ENCODE measurements at places on chromosomes 13 and 19. TPM values are rescaled to one million over a fixed set of nuclear protein-coding genes. Genes with fewer than 3 reads are reported as not detected.
A peak's percentile ranks its signal among the peaks of the same experiment; 100 is the strongest.

DNA sequence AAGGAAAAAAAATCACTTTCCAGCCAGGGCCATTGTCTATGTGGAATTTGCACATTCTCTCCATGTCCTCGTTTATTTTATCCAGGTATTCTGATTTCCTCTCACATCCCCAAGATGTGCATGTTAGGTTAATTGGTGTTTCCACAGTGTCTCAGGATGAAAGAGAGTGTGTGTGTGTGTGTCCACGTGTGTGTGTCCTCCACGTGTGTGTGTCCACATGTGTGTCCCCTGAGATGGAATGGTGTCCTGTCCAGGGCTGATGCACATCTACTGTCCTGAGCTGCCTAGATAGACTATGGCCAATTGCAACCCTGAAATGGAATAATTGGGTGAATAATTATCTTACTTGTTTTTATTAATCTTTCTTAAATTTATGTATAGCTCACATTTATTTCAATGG is 2436.5 kb downstream of the PCDH9 start:
- no peak for DNase-seq

GRCh38 chr19:49892716-49893115 is 4.0 kb downstream of the IL4I1 start:
- no peak for DNase-seq

DNA sequence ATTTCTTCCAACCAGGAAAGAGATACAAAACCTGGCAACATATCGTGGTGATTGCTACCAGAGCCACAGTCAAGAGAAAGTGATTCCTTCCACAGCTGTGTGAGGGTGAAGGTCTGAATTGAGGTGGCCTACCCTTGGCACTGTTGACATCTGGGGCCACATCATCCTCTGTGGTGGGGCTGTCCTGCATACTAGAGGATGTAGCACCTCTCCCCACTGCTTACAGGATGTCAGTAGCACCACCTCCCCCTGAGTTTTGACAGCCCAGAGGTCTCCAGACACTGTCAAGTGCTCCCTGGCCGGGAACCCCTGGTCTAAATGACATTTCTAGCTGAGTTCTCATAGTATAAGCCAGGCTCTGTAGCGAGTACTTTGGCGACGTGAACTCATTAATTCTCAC is 15.5 kb downstream of the PTGER1 start:
- DNase-seq: no peak

- DNase-seq: no peak
These were observed 42.2 kb upstream of the RCBTB2 start for GRCh38 chr13:48575031-48575430.

DNA sequence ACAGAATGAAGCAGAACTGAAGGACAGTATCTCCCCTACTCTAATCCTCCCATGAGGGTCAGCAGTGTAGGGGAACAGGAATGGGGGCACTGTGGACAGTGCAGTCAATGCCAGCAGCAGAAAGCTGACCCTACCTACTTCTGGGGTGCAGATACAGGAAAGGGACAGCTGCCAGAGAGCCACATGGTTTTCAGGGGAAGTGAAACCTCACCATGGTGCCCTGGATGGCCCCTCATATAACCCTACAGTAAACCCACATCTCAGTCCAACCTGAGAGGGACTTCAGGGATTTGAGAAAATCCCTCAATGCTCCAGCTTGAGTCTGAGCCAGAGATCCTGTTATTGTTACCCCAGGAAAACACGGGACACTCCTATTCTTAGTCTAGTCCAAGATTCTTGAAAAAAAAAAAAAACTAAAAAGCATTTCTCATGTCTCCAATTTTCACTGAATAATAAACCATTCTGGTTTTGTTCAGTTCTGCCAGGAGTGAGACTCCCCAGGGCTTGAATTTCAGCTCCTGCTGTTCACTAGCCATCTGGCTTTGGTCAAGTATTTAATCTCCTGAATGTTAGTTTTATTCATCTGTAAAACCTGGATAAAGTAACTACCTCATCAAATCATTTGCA is 511.6 kb upstream of the ARGLU1 start:
- no peak for DNase-seq

- no peak for DNase-seq
These were observed 11.0 kb upstream of the TPT1 start for GRCh38 chr13:45352031-45352430.

The ZNF737 gene
- total RNA-seq: 8.7 TPM

The SLC25A30 gene
- 13.5 TPM for total RNA-seq

DNA sequence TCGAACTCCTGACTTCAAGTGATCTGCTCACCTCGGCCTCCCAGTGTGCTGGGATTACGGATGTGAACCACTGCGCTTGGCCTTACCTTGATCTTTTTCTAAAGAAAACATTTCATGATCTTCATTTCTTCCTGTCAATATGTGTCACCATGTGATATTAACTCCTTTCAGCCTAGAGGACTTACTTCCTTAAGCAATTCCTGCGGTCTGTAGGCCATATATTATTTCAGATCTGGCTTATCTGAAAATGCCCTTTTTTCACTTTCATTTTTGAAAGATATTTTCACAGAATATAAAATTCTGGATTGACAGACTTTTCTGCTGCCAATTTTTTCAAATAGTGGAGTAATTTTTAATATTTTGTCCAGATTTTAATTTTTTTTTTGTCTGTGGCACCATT is 2.0 kb upstream of the GPR32 start:
- DNase-seq: no peak

DNA sequence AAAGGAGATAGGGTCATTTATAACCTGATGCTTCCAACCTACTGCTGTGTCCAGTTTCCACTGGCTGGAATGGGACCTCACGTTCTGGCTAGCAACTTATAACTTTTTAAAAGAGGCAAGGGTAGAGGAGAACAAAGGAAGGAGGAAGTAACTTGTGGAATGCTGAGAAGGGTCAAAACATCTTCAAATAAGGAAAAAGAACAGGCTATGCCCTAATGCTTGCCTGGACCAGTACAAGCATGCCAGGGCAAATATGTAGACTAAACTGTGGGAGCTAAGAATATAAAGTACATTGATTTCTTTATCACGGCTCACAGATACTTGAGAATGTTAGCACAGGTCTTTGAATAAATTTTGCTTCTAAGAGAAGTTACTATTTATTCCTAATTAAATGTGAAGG is 1.5 kb upstream of the ZNF561 start:
- no peak for DNase-seq

The ZNF628 gene
- 8.0 TPM for total RNA-seq

DNA sequence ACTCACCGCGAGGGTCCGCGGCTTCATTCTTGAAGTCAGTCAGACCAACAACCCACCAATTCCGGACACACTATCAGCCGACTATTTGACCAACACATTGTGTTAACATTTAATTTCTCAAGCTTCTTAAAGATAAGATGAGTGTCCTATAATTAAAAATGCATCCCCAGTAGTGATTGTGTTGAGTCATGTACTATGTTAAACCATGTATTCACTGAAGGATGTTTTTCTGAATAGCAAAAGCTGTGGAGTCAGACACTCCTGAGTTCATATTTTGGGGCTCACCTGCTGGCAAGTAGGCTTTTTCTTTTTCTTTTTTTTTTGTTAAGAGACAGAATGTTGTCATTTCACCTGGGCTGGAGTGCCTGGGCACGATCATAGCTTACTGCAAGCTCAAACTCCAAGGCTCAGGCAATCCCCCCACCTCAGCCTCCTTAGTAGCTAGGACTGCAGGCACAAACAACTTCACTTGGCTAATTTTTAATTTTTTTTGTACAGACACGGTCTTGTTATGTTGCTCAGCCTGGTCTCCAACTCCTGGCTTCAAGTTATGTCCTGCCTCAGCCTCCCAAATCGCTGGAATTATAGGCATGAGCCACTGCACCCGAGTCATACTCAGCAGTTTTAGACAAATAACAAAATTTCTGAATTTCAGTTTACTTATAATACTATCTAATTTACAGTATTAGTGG is 606.9 kb downstream of the PCDH9 start:
- DNase-seq: no peak

GRCh38 chr13:94427313-94427953 is 52.0 kb downstream of the DCT start:
- no peak for DNase-seq

DNA sequence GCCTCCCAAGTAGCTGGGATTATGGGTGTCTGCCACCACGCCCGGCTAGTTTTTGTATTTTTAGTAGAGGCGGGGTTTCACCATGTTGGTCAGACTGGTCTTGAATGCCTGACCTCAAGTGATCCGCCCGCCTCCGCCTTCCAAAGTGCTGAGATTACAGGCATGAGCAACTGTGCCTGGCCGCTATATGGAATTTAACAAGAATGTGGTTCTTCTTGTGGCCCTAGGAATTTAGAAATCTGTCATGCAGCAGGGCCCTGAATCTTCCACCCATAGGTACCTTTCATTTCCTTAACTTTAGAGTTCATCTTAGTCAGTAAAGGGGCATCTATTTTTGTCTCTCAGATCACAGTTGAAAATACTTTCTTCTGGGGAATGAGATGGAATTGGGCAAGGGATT is 25.6 kb upstream of the NDFIP2 start:
- no peak for DNase-seq

GRCh38 chr13:72062566-72062965 is 195.6 kb upstream of the DACH1 start:
- peak; percentile 30 for DNase-seq

GRCh38 chr13:44402899-44403445 is 29.3 kb downstream of the SERP2 start:
- DNase-seq: no peak

DNA sequence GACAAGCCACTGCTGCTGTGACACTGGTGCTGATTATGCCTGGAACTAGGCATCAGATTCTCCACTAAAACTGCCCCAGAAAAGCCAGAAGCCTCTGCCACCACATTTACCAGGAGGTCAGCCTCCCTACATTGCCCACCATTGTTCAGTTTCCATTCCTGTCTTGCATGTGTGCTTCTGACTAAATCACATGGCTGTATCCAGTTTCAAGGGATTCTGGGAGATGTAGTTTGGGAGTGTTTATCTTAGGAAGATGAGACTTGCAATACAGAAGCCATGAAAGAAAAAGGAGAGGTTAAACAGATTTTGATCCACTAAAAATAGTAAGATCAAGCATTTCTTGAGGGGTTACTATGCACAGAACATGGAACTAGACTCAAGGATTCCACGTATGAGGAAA is 40.7 kb upstream of the SERPINE3 start:
- DNase-seq: no peak

GRCh38 chr19:34353546-34353945 is 11.4 kb upstream of the GPI start:
- DNase-seq: no peak

- DNase-seq: no peak
These were observed 20.4 kb downstream of the COG6 start for GRCh38 chr13:39675904-39676303.

The ASF1B gene
- total RNA-seq: 6.5 TPM

The RASL11A gene
- total RNA-seq: 35.4 TPM

- no peak for DNase-seq
These were observed 358.3 kb downstream of the KLF5 start for GRCh38 chr13:73417012-73417615.

The NALCN gene
- total RNA-seq: 0.03 TPM

The ZNF506 gene
- total RNA-seq: 18.9 TPM

DNA sequence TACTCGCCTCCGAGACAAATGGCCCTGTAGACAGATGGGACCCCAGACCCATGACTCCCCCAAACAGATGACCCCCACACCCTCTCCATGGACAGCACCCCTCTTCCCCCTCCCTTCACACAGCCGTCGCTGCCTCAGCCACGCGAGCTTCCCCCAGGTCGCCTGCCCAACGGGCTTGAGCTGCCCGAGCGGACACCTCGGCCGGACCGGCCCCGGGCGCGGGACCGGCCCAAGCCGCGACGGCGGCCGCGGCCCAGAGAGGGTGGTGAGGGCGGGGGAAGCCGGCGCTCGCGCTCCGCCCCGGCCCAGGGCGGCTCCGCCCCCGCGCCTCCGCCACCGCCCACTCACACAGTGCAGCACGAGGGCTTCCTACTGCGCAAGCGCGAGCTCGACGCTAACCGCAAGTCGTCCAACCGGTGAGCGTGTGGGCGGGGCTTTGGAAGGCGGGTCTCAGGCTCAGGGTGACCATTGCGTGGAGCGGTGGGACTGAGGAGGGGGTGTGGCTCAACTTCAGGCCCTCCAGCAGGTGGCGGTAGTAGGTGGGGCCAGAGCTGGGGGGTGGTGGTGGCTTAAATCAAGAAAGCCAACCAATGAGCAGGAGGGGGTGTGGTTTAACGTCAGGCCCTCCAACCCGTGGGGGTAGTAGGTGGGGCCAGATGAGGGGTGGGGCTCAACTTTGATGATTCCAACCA is 6.2 kb upstream of the SHKBP1 start:
- peak; percentile 100 for DNase-seq

The MISP3 gene
- 40.3 TPM for total RNA-seq

- peak; percentile 44 for DNase-seq
These were observed 65.9 kb upstream of the ZNF599 start for GRCh38 chr19:34838753-34839431.

GRCh38 chr13:44609137-44609536 is 33.0 kb upstream of the TSC22D1 start:
- DNase-seq: no peak

DNA sequence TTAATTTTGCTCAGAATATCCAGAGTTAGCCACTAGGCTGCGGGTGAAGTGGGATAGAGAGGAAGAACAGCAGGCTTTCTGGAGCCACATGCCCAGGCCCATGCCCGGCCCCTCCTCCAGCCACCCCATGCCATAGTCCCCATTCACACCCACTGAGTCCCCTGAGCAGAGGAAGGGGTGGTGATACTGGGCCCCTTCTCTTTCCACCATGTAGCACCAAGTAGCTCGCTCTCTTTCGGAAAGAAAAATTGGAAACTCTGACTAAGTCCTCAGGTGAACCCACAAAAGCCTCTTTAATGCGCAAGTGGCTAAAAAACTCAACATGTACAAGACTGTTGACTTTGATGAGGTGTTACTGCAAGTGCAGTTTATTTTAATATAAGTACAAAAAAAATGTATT is 76.7 kb upstream of the GPR183 start:
- DNase-seq: no peak

The KRTDAP gene
- not detected for total RNA-seq

DNA sequence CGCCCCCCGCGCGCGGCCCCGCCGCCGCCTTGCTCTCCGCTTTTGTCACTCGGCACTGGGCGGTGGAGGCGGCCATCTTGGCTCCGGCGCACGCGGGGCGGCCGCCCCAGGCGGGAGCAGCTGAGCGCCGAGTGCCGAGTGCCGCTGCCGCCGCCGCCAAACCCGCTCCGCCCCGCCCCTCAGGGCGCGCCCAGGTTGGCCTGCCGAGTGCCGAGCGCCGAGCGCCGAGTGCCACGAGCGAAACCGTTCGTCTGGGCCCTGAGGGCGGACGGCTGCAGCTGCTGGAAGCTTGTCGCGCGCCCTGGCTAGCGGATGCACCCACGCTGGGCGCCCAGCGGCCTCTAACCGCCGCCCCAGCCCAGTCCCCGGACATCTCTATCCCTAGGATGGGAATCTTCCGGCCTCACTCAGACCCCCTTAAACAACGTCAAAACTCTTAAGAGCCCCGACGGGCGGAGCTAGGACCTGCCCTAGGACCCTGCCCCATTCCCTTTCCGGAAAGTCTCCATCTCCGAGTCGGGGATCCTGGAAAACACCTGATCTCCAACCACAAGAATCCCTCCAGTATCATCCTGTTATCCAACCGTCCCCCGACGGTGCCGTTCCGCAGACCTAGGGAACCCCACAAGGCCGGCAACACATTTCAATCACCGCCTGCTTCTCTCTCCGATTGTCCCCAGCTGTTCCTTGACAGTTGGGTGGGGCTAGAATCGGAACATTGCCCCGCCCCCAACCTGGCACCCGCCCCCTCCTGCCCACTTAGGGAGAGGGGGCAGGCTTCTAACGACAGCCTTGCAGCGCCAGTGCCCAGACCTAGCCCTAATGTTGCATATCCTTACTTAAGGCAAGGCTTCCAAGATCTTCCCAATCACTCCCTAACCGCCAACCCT is 14.1 kb upstream of the AKAP8L start:
- DNase-seq: peak; percentile 90

GRCh38 chr13:109345433-109345941 is 440.9 kb downstream of the IRS2 start:
- DNase-seq: no peak

The KIR3DL2 gene
- total RNA-seq: not detected

Measured in left colon (tissue), 2 donors.